NCI-H524 (cell line): ENCODE measurements at places on chromosomes 13 and 19.

DNA sequence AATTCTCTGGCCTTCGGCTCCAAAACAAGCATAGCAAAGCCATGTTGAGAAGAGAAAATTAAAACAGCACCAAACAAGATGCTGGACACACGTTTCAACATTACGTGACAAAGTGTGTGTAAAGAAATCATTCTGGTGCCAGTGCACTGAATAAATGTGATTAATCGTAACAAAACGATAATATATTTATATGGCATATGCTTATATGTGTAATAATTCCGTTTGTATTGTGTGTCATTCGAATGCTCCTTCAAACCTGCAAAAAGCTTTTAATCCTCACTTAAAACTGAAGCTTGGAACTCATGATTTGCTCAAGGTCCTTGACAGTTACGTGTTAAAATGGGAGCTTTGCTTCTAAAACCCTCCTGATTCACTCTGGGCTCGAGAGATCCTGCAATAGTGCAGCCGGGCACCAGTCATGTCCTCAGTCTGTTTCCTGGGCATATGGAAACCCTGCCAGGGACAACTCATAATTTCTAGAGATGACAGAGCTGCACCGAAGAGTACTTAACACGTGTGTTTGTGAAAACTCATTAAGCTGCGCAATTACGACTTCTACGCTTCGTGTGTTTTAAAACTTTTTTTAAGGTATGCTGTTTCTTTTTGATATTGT is 731 bp upstream of the AKAP8L start:
- peak; percentile 29 for DNase-seq

DNA sequence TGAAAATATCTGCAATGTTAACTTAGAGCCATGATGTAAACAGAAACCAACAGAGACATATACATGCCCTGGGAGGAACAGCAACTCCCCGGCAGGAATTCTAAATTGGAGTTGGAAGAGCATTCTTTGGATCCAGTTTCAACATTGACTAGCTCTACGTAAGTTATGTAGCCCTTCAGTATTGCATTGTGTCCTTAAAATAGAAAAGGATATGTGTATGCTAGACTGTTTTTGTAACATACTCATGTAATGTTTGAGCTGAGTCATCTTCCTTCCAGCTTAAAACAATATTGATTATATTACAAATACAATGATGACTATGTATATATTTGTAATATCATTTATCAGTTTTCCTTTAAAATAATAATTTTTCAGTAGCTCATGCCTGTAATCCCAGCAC is 1422.2 kb upstream of the PCDH20 start:
- no peak for DNase-seq

GRCh38 chr13:36599641-36600040 is 74.2 kb upstream of the SERTM1 start:
- no peak for DNase-seq

GRCh38 chr19:33665776-33666595 is 44.2 kb downstream of the CHST8 start:
- DNase-seq: no peak

DNA sequence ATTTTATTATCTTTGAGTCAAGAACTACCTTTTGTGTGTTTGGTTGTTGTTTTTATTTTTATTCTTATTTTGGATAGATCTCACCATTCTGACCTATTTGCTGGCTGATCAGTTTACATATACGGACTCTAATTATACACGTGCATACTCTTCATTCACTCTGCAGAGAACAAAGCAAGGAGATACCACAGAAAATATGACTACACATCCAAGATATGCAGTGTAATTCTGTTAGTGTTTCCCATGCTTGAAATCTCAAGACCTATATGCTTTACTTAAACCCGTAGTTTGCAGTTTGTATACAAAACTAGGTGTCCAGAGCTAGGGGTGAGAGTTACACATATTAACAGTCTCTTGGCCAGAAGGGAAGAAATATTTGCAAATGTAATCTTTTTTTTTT is 205.5 kb downstream of the DCLK1 start:
- DNase-seq: no peak

- DNase-seq: peak; percentile 63
Observed at GRCh38 chr13:104967836-104968630, 1567.4 kb downstream of the EFNB2 start.

GRCh38 chr13:78701383-78701782 is 42.4 kb upstream of the OBI1 start:
- no peak for DNase-seq

DNA sequence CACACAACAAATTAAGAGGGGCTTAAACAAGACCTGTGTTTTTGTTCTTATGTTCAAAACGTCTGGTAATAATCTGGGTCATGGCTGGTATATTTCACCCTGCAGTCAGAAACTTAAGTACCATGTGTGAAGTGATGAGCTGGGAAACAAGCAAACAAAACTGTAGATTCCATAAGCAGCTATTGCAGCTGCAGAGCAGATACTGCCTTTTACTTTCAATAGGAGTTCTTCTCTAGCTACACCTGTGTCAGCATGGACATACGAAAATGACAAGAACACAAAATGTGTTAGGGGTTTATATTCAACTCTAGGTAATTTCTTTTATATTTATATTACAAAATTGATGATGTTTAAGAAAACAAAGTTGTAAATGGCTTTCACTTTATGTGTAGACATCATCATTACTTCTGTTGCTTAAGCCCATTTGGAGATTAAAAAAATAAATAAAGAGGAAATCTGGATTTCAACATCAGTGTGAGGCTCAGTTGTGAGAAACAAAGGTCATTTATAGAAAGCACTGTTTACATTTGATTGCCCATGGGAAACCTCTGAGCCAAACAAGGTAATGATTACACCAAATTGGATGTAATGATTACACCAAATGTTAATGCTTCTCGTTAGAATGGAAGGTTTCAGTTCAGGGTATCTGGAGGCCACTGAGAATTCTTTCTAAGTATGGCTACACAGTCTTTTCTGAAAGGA is 451.0 kb upstream of the SLC10A2 start:
- DNase-seq: no peak

- peak; percentile 51 for DNase-seq
Observed at GRCh38 chr13:25249001-25249543, 38.2 kb downstream of the MTMR6 start.

DNA sequence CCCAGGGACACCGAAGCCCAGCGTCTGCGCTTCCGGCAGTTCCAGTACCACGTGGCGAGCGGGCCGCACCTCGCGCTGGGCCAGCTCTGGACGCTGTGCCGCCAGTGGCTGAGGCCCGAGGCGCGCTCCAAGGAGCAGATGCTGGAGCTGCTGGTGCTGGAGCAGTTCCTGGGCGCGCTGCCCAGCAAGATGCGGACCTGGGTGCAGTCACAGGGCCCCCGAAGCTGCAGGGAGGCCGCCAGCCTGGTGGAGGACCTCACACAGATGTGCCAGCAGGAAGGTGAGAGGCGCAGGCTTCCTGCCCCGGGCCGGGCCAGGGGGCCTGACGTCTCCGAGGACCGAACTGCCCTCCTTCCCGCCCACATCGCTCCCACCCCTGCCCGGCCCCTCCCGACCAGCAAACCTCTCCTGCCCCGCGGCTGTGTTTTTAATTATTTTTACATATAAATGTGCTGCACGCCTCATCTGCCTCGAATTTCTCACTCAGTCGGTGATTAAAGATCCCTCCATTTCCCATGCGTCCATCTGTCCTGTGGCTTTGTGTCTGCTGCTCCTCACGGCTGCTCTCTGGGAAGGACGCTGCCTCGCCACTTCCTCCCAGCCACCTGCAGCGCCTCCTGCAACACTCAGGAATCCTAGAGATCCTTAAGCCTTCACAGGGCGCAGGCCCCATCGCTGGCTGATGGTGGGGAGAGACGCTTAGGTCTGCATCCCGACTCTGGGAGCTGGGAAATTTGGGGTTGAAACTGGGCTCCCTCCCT is 4.3 kb downstream of the ZSCAN1 start:
- no peak for DNase-seq

GRCh38 chr19:48637948-48638830 is 1.0 kb upstream of the DBP start:
- peak; percentile 87 for DNase-seq

DNA sequence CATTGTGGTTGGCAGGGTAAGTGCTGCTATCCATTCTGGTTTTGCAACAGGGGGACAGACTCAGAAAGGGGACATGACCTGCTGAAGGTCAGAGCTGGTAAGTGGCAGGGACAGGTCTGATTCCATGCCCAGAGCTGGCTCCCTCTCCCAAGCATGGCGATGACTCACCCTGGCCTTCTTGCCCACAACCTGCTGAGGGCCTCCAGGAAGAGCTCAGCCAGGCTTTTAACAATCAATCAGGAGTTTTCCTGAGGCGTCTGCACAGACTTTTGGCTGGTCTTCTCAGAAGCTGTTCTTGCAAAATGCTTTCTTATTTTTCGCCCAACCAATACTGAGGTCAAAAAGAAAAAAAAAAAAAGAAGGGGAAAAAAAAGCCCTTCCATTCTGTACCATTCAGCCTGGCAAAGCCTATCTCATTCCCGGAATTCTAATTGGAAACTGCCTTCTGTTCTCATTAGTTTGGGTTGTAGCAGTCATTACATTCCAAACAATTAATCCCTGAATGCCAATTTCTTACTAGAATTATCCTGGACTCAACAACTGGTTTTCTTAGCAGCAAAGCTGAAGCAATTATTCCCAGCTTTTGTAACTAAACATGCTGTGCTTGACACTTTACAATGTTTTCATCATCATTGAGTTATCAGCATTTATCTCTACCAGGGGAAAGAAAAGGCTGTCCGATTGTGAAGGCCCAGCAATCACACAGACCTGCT is 17.7 kb downstream of the SIAH3 start:
- no peak for DNase-seq

DNA sequence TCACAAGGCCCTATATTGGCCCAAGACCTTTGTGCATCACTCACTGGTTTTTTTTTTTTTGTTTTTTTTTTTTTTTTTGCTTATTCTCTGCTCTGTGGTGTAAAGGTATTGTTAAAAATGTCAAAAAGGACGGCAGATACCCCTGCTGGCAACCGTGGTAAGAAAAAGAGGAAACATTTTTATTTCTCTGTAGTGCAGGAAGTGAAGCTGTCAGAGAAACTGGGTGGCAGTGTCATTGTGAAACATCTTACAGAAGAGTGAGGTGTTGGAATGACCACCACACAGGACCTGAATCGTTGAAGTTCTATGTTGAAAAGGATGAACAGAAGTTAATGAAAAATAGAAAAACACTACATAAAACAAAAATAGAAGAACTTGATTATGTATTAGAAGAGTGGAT is 346.4 kb downstream of the FGF9 start:
- no peak for DNase-seq

DNA sequence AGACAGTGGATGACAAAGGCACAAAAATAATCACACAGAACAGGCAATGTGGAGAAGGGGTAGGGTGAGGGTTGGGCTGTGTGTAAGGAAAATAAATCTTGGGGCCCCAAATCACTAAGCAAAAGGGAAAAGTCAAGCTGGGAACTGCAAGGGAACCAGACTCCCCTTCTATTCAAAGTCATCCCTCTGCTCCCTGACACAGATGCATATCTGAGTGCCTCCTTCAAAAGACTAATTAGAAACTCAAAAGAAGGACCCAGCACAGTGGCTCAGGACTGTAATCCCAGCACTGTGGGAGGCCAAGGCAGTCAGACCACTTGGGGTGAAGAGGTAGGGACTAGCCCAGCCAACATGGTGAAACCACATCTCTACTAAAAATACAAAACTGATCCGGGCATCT is 18.3 kb downstream of the ZNF611 start:
- no peak for DNase-seq

GRCh38 chr19:14078411-14078810 is 5.8 kb downstream of the MISP3 start:
- no peak for DNase-seq

GRCh38 chr19:1258163-1258492 is 9.7 kb downstream of the MIDN start:
- no peak for DNase-seq

DNA sequence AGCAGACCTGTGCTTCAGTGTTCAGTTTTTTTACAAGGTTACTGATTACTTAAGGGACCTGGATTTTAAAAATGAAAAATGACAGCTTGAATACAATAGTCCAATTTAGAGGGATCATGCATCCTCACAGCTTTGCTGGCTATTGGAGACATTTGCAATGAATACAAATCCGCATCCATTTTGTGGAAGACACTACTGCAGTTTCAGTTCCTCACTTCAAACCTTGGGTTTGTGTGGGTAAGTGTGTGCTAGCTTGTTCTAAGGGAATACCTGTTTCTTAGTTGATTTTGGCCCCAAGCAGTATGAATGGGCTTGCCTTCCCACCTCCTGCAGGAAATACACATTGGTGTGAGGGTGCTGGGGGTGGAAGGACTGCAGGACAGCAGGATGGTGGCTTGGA is 222.4 kb downstream of the OLFM4 start:
- no peak for DNase-seq

DNA sequence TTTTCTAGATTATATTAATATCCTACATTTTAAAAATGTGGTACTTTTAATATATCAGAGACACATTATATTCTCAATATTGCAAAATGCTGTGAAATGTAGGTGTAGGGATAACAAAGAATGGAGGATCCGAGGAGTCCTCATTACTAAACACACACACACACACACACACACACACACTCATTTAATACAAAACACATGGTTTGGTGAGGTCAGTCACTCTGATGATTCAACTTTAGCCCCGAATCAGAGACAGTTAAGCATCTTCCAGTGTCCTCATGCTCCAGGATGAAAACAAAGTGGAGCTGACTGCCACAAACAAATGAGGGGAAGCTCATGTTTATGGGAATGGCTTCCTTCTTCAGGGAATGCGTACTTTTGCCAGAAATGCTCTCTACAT is 147.5 kb downstream of the CYSLTR2 start:
- DNase-seq: no peak

DNA sequence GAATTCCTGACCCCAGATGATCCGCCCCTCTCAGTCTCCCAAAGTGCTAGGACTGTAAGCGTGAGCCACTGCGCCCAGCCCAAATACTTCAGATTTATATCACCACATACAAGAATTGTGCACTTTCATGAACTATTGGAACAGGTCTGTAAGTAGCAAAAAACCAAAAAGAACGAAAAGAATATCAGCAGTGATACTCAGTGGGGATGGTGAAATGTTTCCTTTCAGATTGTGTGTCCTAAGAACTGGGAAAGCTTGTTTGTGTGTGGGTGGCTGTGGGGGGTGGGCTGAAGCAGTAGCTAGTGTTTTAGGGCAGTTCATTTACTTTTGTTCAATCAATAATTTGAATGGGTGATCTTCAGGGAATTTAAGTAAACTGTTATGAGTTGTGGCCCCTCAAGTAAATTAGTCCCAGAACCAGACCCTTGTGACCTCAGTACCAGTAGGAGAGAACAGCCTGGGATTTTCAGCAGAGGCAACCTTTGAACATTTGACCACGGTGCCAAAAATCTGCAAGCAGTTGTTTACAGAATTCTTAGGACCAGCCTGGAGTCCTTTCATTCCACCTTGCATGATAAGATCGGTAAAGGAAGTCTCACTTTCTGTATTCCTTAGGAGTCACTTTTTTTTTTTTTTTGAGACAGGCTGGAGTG is 106.6 kb downstream of the LRCH1 start:
- no peak for DNase-seq
